ENCODE measurements at places on chromosomes 5 and 9. TPM values are rescaled to one million over a fixed set of nuclear protein-coding genes. Genes with fewer than 3 reads are reported as not detected.

The ZBTB34 gene
- total RNA-seq, result 23.5 TPM

The FSD1L gene
- 6.4 TPM for total RNA-seq

The SPOUT1 gene
- 38.5 TPM for total RNA-seq

The NSMF gene
- total RNA-seq, result 35.4 TPM

Measured in SJCRH30 (cell line).